Heart left ventricle (tissue), 16 donors: ENCODE measurements at places on chromosomes 11 and 22. TPM values are rescaled to one million over a fixed set of nuclear protein-coding genes. Genes with fewer than 3 reads are reported as not detected.

GRCh38 chr11:12949453-12949852 lies 59.7 kb upstream of the RASSF10 start:
- no peak overlapping the region for H3K27ac ChIP-seq
- no peak overlapping the region for H3K4me3 ChIP-seq
- H3K27me3 ChIP-seq = no peaks in the 10 kb centered on the region

- no peaks in the 10 kb centered on the region for H3K27me3 ChIP-seq
- H3K4me1 ChIP-seq = peaks cover 27% of the 10 kb centered on the region
- H3K27ac ChIP-seq = no peak overlapping the region
- H3K4me3 ChIP-seq = no peak overlapping the region
Observed at GRCh38 chr22:35991168-35991567, 37.5 kb downstream of the RBFOX2 start.

DNA sequence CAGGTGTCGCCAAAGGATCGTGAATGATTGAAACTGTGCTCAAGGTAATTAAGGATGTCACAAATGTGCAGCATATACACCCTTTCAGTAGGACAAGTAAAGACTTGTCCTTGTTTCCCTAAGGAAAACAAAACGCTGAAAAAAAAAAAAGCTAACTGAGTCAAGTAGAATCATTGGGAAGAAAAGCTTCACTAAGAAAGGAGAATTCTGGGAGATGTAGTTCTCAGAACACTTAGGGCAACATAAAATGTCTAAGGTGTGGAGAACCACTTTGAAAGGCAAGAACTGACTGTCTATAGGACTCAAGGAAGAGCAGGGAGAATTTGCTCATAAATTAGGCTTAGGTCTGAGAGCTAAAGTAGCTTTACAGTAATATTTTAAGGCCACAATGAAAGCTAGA lies 2.9 kb upstream of the OR5T1 start:
- no peak overlapping the region for H3K27ac ChIP-seq
- no peak overlapping the region for H3K4me3 ChIP-seq
- H3K27me3 ChIP-seq = no peaks in the 10 kb centered on the region

DNA sequence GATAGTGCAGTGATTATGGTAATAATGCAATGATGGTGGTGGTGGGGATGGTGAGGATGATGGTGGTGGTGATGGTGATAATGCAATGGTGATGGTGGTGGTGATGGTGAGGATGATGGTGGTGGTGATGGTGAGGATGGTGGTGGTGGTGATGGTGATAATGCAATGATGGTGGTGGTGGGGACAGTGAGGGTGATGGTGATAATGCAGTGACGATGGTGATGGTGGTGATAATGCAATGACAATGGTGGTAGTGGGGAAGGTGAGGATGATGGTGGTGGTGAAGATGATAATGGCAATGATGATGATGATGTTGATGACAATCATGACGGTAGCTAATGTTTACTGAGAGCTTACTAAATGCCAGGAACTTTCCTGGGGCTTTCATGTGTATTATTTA lies 79.6 kb upstream of the MYOD1 start:
- H3K36me3 ChIP-seq = no peaks in the 10 kb centered on the region
- no peak overlapping the region for H3K27ac ChIP-seq
- H3K27me3 ChIP-seq = no peaks in the 10 kb centered on the region
- H3K4me3 ChIP-seq = no peak overlapping the region

- peaks cover 49% of the 10 kb centered on the region for H3K36me3 ChIP-seq
- H3K4me3 ChIP-seq = no peak overlapping the region
- no peaks in the 10 kb centered on the region for H3K4me1 ChIP-seq
- H3K27me3 ChIP-seq = no peaks in the 10 kb centered on the region
- H3K27ac ChIP-seq = no peak overlapping the region
Observed at GRCh38 chr22:45710469-45710868, 38.8 kb downstream of the ATXN10 start.

GRCh38 chr11:67390947-67391303 lies 861 bp upstream of the RAD9A start:
- H3K36me3 ChIP-seq = no peaks in the 10 kb centered on the region
- H3K4me1 ChIP-seq = peaks cover 17% of the 10 kb centered on the region
- no peak for DNase-seq
- no peaks in the 10 kb centered on the region for H3K27me3 ChIP-seq

Gene OR4A16
- total RNA-seq = not detected

Gene OR8D4
- not detected for total RNA-seq

Gene EXPH5
- 3.3 TPM for total RNA-seq

Gene MS4A14
- total RNA-seq = 0.15 TPM
